ENCODE measurements at places on chromosomes 4 and X.
A peak's percentile ranks its signal among the peaks of the same experiment; 100 is the strongest.

DNA sequence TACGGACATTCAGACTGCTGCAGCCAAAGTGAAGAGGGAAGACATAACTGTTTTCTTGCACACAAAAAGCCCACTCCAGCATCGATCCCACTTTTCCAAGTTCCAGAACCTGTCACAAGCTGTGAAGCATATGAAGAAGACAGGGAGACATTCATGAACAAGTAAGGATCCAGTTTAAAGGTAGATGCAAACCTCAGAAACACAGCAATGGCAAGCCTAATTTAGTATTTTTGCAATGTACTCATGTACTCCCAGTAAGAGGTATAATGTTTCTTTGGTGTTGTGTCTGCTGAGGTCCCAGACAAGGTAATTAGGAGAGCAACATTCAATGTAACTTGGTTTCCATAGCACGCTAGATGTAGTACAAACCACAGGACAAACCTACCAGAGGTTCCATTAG lies 4.6 kb downstream of the AFP start:
- no peak for DNase-seq

- no peak for DNase-seq
Measured at GRCh38 chrX:28581522-28581921, 5.7 kb upstream of the IL1RAPL1 start.

DNA sequence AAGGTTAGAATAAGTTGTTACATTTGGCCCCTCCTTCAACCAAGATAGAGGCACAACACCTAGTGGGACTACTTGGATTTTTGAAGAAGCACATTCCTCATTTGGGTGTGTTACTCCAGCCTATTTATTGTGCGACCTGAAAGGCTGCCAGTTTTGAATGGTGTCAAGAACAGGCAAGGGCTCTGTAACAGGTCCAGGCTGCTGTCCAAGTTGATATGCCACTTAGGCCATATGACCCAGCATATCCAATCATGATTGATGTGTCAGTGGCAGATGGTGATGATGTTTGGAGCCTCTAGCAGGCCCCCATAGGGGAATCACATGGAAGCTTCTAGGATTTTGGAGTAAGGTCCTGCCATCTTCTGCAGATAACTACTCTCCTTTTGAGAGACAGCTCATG lies 35.5 kb upstream of the UGT2B4 start:
- no peak for DNase-seq

DNA sequence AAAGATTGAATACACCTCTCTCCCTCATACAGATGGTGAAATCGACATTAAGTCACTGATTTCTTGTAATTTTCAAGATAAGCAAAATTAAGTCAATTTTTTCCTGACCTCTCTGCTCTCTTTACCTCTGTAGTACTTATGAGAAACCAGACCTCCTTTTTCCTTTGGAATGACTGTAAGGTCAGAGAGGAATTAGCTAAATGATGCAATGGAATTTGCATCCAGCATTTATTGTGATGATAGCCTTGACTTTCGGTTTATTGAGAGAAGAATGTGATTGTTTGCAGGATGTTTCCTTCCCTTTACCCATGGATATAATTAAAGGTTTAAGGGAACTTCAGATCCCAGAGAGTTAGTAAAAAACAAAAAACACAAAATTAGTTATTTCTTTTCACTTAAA lies 22.4 kb downstream of the STK26 start:
- no peak for DNase-seq

GRCh38 chrX:10904220-10904619 lies 206.9 kb upstream of the HCCS start:
- no peak for DNase-seq

DNA sequence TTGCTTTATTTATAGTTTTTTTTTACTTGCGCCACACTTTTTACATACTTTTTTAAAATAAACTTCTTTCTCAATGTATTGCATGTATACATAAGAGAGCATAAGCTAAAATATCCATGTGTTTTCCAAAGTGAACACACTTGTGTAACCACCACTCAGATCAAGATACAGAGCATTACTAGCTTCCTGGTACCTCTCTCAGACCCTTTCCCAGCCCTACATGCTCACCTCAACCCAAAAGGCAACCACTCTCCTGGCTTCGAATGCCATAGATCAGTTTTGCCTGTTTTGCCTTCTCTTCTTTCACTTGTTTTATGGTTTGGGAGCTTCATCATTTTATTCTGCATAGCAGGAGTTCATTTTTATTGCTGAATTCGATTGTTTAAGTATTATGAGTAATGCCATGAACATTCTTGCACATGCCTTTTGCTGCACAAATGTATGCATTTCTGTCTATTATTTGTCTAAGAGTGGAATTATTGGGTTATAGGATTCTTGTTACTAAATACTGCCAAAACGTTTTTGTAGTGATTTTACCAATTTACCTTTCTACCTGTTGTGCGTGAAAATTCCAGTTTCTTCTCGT lies 45.9 kb upstream of the NUDT6 start:
- no peak for DNase-seq

DNA sequence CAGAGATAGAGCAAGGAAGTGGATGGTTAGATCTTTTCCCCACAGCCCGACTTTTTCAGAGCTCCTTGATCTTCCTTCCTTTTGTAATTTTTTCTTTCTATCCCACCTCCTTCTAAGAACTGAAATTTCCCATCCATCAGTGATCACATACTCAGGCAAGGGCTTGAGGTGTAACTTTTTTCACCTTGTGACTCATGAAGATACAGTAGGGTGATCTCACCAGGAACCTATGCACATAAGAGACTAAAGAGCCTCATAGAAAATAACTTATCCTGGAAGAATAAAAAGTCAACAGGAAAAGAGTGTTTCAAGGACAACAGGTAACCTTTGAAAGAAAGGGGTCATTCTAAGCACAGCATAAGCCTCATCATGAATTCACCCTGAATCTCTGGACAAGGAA lies 131.2 kb upstream of the HCCS start:
- no peak for DNase-seq

DNA sequence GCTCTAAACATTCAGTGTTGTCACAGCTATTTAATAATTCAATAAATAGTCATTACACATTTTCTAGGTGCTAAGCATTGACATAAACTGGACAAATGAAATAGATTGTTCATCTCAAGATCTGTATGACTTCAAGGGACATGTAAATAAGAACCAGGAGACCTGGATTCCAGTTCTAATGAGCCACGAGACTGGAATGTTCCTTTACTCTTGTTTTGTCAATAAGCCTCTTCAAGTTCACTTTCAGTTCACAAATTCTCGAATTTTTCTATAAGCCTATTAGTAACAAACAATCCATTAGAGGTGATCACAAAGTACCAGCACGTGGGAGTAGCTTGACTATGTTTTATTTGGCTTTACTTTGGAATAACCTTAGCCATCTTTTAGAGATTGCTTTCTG lies 514.0 kb upstream of the SMIM31 start:
- no peak for DNase-seq

DNA sequence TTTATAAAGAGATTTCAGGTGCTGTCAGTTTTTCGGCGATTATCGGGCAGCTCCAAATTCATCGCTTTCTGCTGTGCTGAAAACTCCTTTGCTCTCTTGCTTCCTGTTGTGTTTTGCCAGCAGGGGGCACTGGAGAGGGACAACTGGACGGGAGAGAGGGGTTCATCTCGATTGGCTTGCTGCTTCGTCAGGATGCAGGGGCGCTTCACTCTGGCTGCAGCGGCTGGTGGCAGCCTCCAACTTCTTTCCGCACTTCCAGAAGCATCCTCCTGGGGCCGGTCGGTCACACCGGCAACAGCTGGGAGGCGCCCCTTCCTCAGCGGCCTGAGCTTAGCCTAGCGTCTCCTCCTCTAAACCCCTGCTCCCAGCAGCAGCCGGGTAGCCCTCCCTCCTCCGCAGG lies 29.5 kb downstream of the MSL3 start:
- DNase-seq = peak; percentile 31

DNA sequence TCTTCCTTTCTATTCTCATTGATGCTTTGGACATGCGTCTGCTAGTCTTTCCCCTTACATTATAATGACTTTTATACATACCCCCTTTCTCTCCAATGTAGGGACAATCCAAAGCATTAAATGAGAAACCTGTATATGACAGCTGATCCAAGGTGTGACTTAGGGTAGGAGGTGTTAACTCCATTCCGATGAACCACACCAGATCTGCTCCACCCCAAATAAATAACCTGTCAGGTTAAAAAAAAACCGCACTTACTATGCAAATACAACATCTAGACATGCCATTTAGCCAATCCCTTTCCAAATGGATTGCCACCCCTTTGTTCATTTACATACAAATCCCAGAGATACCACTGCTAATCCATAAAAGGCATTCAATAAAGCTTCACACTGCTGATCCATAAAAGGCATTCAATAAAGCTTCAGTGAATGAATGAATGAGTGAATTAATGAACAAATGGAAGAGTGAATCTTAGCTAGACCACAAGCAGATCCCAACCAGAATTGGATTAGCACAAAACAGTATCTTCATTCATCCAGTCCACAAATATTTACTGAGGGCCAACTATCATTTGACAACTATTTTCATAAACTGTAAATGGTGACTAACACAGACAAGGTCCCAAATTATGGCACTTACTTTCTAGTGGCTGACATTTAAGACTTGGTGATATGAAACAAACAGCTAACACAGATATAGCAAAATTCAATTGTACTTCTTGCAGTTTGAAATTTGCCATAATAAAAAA lies 158.9 kb upstream of the MAP3K15 start:
- DNase-seq = no peak

DNA sequence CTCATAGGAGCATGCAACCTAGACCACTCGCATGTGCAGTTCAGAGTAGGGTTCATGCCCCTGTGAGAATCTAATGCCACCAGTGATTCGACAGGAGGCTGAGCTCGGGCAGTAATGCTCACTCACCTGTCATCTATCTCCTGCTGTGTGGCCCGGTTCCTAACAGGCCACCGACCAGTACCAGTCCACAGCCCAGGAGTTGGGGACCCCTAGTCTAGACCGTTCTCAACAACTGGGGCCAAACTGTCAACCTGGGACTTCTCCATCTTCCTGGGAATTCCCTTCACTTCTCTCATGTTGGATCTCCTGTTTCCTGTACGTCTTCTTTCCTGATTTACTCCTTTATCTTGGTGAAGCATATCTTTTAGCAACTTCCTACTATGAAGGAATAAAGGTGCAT lies 79.4 kb upstream of the HELT start:
- DNase-seq = no peak

GRCh38 chr4:40515398-40516293 lies 114.0 kb downstream of the RBM47 start:
- DNase-seq = no peak

DNA sequence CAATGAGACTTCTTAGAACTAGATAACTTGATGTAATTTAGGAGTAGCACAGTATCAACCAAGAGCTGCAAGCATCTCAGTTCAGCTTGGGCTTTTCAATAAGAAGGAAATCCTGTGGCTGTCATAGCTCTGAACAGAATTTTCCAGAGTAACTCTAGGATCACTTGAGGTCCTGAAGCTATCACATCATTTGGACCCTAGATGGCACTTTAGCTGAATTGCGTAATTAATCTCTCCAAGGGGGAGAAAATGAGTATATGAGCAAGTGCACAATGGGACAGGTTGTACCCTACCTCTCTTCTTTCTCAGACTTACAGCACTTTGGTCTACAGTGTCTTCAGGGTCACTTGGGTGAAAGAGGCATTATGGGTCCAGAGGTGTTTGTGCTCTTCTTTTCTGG lies 45.2 kb downstream of the SLC4A4 start:
- DNase-seq = no peak

DNA sequence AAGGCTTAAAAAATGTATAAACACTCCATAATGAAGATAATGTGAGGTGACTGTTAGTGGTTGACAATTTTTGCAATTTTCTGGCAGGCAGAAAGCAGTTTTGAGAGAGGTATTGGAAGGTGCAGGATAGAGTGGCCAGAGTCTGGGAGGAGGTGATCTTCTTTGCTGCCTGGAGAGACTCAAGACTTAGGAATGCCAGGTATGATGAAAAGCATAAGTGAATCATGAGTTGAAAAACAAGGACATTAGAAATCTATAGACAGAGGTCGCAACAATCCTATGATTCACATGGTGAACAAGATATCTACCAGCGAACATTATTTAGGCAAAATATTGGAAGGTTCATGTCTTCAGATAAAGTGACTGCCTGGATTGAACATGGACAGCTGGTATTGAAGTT lies 118.5 kb downstream of the CFAP299 start:
- DNase-seq = no peak

GRCh38 chr4:138039010-138039409 lies 203.1 kb downstream of the SLC7A11 start:
- no peak for DNase-seq

DNA sequence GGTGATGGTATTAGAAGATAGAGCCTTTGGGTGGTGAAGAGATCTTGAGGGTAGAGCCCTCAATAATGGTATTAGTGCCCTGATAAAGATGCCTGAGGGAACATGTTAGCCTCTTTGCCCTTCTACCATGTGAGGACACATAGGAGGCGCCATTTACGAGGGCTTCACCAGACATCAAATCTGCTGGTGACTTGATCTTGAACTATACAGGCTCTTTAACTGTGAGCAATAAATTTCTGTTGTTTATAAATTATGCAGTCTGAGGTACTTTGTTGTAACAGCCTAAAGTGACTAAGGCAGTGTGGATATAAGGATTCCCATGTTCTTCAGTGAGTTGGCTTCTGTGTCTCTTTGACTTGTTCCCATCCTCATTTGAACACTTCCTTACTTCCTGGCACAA lies 11.8 kb downstream of the MOB1B start:
- DNase-seq = no peak

DNA sequence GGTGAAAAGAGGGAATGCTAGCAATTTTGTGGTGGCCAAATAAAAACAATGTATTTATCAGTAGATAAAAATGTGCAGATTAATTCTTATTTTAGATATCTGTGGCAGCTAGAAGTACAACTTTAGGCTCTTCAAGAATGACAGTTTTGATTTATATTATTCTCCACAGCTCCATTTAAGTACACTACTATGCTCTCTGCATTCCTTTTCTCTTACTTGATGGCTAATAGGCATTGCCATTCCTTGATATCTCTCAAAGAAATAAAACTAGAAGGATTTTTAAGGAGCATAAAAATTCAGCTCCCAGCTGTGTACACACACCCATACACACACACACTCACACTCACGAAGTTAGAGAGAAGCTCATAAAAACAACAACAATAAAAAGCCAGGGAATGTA lies 59.4 kb upstream of the H2AZ1 start:
- DNase-seq = no peak

DNA sequence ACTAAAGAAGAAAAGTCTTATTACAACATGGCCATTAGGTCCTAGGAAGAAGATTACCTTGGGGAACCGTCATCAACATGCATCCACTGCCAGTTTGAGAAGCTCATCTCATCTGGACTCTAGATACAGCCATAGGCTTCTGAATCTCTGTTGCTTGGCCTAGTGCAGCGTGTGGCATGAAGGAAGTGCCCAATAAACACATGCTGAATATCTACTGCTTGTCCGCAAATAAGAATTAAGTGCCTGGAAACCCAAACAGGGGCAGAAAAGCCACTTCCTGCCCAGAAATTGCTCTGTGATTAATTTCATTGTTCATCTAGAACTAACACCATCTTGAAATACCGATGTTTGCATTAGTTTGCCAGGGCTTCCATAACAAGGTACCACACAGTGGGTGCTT lies 241.1 kb upstream of the KLF3 start:
- no peak for DNase-seq

All from WERI-Rb-1 (cell line).